Stimulated activated CD4-positive, alpha-beta T cell treated with anti-CD3 and anti-CD28 coated beads, TNF-alpha, amount 100 ng/mL, for 4 hours (primary cell): ENCODE measurements at places on chromosomes 4 and X.

GRCh38 chrX:63349307-63349706 is 1.8 kb downstream of the SPIN4 start:
- DNase-seq: no peak

- no peak for DNase-seq
Observed at GRCh38 chr4:76997077-76997476, 47.5 kb downstream of the SEPTIN11 start.

GRCh38 chr4:21366840-21367239 is 581.7 kb downstream of the KCNIP4 start:
- no peak for DNase-seq

- DNase-seq: peak; percentile 83
Observed at GRCh38 chr4:98658287-98659105, at the start of gene TSPAN5. Gene TSPAN5, minus strand, starts transcription at chr4:98658611.

DNA sequence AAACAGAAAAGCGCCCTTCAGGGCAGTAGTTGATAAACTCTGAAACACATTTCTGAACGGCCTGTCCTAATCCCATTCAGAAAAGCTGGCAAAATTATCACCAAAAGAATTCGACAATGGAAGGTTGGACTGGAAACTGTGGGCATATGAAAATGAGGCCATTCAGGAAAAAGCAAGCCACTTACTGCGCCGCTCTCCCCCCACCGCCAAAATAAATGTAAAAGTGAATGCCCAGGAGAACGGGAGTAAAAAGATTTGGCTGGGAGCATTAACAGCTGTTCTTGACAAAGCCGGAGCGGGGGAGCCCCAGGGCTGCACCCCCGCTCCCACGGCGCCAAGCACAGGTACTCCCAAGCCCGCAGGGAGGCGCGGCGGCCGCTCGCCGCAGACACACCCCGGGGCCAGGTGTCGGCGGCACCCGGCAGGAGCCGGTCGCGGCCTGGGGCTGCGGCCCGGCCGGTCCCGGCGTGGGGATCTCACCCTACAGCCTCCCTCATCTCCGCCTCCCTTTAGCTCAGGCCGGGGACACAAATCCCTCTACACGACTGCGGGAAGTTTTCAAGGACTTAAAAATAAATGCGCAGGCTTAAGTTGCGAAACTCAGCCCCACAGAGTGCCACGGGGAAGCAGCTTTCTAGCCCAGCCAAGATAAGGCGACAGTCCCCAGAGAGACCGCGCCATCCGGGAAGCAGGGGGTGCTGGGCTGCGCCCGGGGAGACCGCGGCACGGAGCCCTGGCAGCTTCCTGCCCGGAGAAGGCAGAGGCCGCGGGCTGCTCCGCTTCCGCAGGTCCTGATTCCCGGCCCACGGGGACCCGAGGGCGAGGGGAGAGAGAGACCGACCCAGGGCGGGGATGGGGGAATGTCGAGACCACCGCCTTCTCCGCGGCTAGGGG is 593 bp downstream of the SH3RF1 start:
- DNase-seq: no peak

- DNase-seq: no peak
Observed at GRCh38 chr4:236028-236427, 69.2 kb downstream of the ZNF732 start.

- DNase-seq: no peak
Observed at GRCh38 chrX:15142084-15142715, 127.7 kb downstream of the ASB9 start.

DNA sequence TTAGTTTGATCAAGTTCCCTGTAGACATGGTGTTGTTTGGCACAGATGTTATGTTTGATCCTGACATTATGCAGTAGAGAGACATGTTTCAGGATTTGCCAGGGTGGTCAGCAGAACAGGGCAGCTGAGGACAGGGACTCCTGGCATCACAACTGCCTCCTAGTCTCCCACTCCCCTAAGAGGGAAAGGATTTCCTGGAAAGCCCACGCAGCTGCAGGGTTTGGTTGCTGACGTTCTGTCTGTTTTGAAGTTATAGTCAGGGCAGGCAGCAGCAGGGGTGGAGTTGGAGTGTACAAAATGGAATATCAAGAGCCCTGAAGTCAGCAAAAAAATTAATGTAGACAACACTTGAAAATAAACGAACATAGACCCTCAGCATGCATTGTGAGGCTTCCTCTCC is 125.4 kb downstream of the CPE start:
- DNase-seq: no peak

DNA sequence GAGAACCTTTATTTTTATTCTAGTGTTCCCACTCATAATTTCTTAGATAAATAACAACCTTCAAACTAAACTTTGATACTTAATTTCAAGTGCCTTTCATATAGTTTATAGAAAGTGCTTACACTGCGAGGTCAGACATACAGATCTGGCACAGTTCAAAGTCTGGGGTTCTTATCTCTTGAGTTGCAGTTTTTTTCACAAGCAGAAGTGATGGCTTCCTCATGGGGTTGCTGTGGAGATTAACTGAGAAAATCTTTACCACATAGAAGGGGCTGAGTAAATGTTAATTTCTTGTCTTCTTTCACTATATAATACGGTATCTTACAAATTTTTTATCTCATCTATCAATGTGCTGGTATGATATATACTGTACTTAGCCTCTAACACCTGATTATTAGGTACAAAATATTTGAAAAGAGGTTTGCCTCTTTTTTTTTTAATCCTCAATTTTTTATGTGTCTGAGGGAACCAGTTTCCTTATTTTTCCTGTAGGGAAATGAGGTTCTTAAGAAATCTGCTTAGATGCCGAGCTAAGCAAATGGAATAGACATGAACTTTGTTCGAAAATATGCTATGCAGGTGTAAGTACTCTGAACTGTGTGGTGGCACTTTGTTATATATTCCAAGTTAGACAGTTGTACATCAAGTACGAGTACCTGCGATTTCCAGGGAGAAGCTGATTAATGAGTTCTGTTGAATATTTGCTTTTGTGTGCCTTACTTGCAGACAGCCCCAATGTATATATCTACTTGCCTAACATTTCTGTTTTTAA is 3.3 kb downstream of the ING2 start:
- no peak for DNase-seq

DNA sequence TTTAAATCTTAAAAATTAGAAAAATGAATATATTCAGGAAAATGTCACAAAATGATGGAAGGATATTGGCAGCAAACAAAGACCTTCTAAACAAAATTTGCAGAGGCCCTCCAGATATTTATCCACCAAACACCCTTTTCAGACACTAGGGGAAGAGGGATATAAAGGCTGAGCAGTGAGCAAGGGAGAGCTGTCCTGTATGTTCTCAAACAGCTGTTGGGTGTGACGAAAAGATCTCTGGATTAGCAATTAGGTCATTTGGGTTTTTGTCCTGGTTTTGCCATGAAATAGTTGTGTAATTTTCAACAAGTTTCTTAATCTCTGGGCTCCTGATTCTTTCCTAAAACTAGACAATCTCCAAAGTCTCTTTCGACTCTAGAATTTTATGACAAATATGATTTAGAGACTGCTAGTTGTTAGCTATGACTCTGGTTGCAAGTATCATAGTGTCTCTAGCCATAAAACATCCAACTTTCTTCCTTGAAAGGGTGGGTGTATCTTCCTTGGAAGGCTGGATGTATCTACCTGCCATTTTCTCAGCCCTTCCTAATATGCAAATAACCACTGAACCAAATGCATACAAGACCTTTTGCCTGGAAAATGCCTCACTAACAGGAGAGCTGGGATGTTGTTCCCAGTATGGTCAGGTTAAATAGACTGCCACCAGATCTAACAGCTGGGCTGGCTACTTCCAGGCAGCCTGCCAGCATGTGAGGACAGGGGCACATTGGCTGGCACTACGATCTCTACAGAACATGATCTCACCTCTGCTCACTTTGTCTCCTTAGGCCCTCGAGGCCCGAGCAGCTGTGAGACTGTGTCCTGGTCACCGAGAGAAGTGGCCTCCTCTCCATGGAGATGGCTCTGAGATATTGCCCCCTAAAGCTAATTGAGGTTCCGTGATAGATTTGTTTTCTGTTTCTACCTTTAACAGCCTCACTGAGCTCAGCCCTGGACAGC is 225.5 kb upstream of the JADE1 start:
- DNase-seq: no peak

DNA sequence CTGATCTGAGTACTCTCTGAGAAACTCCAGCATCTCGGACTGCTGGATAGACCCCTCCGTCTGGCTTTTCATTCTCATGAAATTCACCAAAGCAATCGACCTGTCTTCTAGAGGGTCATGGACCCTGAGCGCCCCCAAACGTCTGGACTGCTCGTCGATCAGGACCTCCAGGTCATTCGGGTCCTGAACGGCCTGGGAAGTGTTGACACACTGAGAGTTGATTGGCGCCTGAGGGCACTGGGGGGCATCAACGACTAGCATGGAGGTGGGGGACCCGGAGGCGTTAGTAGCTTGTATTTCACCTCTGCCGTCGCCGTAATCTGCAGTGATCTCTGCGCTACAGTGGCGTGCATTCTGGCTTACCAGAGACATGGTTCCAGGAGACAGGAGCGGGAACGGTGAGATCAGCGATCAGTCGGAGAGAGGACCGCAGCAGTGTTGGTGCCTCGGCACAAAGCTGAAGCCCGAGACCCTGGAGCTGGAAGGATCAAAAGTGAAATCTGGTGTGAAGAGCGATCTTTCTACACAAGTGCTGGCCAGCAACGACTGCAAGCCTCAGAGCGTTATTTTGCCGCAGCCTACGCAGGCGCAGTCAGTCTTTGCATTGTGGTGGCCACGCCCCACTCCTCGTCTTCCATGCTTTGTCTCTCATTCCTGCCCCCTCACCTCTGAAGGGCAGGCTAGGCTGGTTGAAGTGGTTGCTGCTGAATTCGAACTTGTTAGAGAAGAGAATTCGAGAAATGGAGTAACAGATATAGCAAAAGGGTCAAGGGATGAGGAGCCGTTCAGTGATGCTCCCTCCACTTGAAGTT is at the start of gene MAGEE2:
Gene MAGEE2, minus strand, starts transcription at position 575 of the 812 bp plus-strand sequence. Its CDS starts 203 bp downstream, at position 372.
- no peak for DNase-seq

- no peak for DNase-seq
Observed at GRCh38 chr4:71559957-71560571, 221.2 kb downstream of the SLC4A4 start.

DNA sequence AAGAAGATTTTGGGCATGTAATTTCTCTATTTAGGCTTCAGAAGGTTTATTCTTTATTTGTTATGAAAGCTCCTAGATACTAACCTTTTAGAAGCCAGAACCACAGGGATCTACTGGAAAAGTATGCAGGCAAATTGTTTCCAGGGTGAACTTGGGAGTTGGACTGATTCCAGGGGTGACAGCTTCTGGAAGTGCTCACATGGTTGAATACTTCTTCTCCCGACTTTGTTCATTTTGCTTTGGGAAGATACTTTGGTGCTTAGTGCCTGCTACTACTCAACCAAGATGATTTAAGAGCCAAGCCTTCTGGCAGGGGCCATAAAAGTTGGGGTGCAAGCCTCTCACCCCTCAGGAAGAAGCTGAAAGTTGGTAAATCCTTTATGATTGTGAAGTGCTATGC is 445.6 kb downstream of the ACTRT1 start:
- no peak for DNase-seq

GRCh38 chr4:108590776-108591175 is 29.6 kb upstream of the RPL34 start:
- no peak for DNase-seq

DNA sequence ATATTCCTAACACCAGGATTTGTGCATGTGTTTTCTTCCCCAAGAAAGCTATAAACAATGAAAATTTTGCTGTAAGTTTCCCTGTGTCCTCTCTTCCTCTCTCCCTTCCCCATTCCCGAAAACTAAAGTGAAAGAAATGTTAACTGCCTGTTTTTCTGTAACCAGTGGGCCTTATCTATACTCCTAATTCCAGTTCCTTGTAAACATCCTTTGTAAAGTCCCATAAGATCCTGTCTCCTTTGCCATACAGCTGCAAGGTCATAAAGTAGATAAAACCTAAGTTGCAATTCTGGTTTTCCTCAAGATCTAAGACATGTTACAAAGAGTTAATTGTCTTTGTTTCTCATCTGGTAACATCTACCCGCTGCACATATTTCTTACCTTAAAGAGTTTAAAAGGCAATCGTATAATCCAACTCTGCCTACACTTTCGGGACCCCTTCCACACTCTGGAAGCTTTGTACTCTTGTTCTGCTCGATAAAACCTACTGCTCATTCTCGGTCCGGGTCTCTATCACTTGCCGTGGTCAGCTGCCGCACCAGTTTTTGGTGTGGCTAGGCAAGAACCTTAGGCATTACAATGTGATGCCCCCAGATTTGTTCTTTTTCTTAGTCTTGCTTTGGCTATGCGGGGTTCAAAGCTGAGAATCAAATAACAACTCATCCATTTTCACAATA is 20.5 kb downstream of the UGT2B7 start:
- no peak for DNase-seq

- DNase-seq: no peak
Observed at GRCh38 chr4:16136311-16136710, 52.5 kb upstream of the PROM1 start.

GRCh38 chrX:28099166-28099565 is 117.9 kb upstream of the DCAF8L1 start:
- no peak for DNase-seq

GRCh38 chr4:59650861-59651260 is 1549.3 kb upstream of the ADGRL3 start:
- no peak for DNase-seq

DNA sequence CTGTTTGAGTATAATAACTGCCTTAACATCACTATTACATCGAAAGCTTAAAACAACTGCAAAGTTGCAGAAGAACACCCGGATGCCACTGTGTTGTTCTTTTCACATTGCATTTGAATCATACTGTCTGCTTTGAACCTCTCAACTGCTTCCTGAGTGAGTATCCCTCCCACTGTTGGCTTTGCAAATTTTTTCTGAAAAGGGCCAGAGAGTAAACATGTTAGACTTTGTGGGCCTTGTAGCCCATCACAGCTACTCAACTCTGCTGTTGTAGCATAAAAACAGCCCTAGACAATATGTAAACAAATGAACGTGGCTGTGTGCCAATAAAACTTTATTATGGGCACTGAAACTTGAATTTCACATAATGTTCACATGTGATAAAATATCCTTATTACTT is 76.1 kb downstream of the NSG1 start:
- no peak for DNase-seq

GRCh38 chrX:100315566-100315965 is 94.5 kb downstream of the PCDH19 start:
- DNase-seq: no peak

DNA sequence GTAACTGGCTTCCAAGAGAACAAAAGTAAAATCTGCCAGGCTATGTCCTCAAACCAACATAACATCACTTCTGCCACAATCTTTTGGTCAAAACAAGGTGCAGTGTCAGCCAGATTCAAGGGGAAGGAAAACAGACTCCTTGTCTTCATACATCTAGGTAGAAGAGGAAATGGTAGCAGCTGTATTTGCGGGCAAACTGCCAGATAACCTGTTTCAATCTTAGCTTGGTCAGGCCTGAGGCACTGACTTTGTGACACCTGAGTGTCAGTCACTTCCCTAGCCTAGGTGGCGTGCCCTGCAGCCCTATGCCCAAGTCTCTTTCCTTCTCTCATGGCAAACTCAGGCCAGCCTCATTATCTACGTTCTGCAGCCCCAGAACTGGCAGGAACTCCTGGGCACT is 146.2 kb upstream of the JADE1 start:
- no peak for DNase-seq

DNA sequence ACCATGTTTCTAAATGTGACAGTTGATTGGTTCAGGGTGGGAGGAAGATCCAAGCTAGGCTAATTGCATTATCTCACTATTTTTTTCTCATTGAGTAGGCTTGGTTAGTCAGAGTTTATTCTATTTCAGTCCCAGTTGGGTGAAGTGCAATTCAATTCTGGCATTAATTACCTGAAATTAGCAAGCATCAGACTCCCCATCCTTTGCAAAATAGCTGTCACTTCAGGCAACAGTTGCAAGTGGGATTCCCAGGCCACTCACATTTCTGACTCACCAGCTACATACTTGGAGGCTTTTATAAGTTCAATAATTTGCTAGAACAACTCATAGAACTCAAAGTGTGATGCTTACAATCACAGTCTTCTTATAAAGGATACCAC is 155.8 kb upstream of the HAND2 start:
- no peak for DNase-seq
